ENCODE measurements at places on chromosomes 5 and 9. TPM values are rescaled to one million over a fixed set of nuclear protein-coding genes. Genes with fewer than 3 reads are reported as not detected.

PRDM9 gene
- total RNA-seq = not detected

GABRA6 gene
- total RNA-seq = not detected

PNPLA7 gene
- 2.4 TPM for total RNA-seq

LMBRD2 gene
- 3.8 TPM for total RNA-seq

SLCO6A1 gene
- not detected for total RNA-seq

All from glomerular endothelial cell (primary cell).